ENCODE measurements at places on chromosomes 3 and 15.
A peak's percentile ranks its signal among the peaks of the same experiment; 100 is the strongest.

GRCh38 chr3:191260431-191261303 lies 61.6 kb downstream of the OSTN start:
- no peak for DNase-seq

DNA sequence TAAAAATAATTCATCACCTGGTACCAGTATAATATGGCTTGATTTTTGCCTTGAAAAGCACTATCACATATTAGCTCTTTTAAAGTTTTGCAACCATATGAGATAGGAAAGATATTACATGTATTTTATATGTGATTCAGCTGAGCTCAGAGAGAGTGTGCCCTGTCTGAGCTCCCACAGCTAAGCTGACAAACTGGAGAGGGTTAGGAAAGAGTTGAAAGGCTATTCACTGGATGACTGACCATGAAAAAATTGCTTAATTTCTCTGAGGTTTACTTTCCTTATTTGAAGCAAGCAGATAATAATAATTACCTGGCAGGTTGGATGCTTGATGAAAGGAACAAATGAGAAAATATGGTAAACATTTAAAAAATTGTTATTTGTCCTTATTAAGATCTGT lies 97.4 kb upstream of the CCDC80 start:
- no peak for DNase-seq

- no peak for DNase-seq
Measured at GRCh38 chr3:49901366-49902339, 2.0 kb downstream of the MST1R start.

GRCh38 chr3:178386880-178387279 lies 149.4 kb upstream of the KCNMB2 start:
- no peak for DNase-seq

DNA sequence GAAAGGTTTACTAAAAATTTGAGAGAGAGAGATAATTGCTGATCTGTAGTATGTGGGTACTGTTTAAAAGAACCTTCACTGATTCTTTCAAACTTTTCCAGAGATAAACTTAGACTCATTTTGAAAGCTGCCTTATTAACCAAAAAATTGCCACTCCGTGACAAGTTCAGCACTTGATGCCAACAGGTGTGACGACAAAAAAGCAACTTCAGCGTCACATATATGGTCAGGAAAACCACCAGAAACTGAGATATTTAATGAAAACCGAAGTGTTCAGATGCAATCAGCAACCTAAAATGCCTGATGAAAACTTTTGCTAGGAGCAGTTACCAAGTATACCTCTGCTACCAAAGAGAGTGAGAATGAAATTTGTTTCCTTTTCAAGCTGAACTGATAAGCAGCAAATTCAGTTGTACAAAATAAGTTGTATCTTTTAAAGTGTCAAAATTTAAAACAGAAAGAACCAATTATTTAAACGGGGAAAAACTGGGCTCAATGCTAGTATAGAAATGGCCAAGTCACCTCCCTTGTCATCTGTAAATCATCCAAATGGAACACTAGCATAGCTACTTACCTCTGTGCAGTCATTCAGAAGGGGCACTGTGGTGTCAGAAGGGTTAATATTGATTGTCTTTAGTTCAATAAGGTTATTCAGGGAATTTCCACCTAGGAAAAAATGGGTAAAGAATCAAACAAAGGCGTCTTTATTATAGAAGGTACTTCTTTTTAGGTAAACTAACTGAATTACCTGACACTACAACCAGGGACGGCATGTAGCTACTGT lies 91.5 kb upstream of the OCA2 start:
- DNase-seq: no peak

- DNase-seq: no peak
Measured at GRCh38 chr3:31252216-31253185, 280.2 kb upstream of the STT3B start.

GRCh38 chr3:139745831-139746230 lies 68.1 kb upstream of the NMNAT3 start:
- DNase-seq: no peak

GRCh38 chr15:90683371-90683770 lies 33.8 kb upstream of the BLM start:
- no peak for DNase-seq

- DNase-seq: peak; percentile 37
Measured at GRCh38 chr3:111859061-111859973, at the start of gene PHLDB2. PHLDB2 (plus strand) TSS chr3:111859265; CDS start chr3:111884078, 24,813 bp downstream.

- no peak for DNase-seq
Measured at GRCh38 chr15:45023659-45024225, 747 bp downstream of the SORD start.

- peak; percentile 52 for DNase-seq
Measured at GRCh38 chr3:13420831-13421765, 976 bp upstream of the NUP210 start.

GRCh38 chr15:74222240-74223119 lies 13.6 kb upstream of the CCDC33 start:
- no peak for DNase-seq

DNA sequence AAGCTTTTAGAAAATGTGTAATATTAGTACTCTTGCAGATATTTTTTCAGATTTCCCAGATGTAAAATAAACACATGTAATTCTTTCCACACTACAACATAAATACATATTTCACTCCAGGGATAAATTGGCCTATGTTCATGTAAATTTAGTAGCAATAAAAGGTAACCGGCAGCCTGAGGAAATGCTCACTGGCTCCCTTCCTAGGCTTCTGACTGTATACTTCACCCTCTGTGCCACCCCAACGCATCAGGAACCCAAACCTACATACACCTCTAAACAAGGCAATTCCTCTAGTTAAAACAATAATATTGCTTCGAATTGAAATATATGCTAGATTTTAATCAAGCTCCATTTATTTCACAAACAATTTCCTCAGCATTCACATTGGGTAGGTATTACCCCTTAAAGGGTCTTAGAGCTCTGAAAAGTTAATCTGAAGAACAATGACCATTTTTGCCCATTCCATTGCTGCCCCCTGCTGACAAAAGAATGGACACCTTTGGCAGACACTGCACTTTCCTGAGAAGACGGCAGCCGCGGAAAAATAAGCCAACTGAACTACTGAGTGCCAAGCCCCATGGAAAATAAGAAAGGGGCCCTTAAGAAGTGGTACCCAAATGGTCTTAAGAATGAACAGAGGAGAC lies 212.5 kb downstream of the OSBPL10 start:
- no peak for DNase-seq

GRCh38 chr3:174060431-174060830 lies 662.9 kb downstream of the NLGN1 start:
- DNase-seq: no peak

DNA sequence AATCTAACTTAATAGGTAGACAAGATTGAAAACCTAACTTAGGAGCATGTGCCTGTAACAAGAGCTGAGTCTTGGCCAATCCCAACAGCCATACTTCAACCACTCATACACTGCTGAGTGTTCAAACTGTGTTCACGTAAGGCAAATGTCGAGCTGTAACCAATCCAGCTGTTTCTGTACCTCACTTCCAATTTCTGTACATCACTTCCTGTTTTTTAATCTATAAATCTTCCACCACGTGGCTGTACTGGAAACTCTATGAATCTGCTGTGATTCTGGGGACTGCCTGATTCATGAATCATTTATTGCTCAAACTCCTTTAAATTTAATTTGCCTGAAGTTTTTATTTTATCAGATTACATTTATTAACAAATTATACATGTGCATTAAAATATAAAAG lies 44.6 kb upstream of the NEDD4 start:
- DNase-seq: no peak

DNA sequence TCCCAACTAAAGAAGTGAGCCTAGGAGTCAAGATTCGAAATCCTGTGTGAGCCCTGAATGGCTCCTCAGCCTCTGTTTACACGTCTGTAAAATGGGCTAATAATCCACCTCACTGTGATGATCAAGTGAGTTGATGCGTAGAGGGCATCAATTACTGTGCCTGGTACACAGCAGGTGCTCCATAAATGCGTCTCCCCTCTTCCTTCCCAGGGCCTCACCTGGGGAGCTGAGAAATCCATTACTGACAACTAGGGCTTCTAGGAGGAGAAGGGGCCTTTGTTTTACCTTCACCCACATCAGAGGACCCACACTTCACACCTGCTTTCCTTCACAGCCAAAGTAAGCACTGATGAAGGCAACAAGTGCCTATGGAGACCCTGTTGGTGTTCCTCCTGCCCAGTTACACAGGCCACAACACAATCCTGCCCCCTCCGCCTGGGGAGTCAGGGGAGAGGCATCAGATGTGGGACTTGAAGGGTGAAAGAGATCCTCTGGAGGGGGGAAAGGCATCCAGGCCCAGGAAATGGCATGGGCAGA lies 1.4 kb downstream of the CIB2 start:
- DNase-seq: no peak

- DNase-seq: no peak
Measured at GRCh38 chr3:136351905-136352304, 101.8 kb downstream of the PCCB start.

DNA sequence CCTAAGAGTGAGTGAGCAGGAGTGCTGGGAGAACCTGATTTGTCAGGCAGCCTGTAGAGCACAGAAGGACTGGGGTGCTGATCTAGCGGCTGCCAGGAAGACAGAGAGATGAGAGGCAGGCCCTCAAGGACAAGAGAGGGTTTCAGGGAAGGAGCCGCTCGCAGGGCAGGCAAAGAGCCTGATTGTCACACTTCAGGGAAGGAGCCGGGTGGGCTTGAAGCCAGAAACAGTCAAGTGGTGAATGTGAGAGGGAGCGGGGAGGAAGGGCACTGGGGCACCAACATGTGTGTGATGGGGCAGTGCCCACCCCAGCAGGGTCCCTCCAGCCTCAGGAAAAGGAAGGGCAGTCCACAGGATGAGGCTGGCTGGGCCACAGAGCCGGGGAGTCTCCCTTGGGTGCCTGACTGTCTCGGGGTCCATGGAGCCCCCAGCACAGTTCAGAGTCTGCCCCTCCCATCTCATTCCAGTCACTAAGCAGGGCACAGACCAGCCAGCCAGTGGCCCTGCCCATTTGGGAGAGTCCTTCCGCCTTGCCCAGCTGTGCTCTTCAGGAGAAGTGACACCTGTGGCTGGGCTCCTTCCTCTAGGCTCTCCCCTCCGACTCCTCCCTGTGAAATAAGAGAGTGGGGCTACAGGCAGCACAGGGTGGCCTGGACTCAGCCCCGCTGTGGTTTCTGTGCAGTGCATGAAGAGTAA lies 148.6 kb downstream of the RAB11A start:
- DNase-seq: no peak

- DNase-seq: no peak
Measured at GRCh38 chr3:110758208-110758607, 313.4 kb upstream of the NECTIN3 start.

GRCh38 chr3:194906970-194907629 lies 221.4 kb downstream of the FAM43A start:
- no peak for DNase-seq

- no peak for DNase-seq
Measured at GRCh38 chr3:10949197-10949596, 43.4 kb upstream of the SLC6A1 start.

DNA sequence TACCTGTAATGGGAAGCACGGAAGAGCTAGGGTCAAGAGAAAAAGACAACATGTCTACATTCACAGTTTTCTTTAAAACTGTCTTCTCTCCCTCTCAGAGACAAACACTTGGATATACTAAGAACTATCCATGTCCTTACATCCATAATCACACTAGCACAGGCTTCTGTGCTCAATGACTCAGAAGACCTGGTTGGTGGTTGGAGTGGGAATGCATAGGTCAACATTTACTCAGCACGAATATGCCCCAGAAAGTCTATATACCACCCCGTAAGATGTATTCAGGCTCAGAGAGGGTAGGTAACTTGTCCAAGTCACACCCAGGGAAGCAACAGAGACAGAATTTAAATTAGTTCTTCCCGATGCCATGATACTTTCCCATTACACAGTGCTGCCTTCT lies 891.1 kb downstream of the TUSC7 start:
- DNase-seq: no peak

DNA sequence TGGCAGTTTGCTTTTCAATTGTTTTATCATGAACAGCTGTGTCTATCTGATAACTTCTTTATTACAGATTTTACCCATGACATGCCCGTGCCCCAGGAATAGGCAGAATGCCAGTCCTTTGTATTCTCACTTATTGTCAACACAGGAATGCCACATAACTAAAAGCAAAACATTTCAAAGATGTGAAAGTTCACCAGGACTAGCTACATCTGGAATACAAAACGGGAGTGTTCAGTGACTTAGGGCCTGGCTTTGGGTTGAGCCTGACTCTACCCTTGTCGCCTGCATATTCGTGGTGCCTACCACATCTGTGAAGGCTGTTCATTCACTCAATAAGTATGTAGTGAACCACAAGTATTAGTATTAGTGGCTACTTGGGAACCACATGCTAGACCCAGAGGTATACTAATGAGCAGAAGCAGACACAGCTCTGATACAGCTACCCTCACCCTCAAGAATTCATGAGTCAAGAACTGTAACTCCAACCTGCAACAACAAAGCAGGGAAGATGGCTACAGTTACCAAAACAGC lies 2.9 kb downstream of the TNFSF10 start:
- DNase-seq: no peak

GRCh38 chr15:76161153-76162035 lies 101.6 kb downstream of the TMEM266 start:
- no peak for DNase-seq

DNA sequence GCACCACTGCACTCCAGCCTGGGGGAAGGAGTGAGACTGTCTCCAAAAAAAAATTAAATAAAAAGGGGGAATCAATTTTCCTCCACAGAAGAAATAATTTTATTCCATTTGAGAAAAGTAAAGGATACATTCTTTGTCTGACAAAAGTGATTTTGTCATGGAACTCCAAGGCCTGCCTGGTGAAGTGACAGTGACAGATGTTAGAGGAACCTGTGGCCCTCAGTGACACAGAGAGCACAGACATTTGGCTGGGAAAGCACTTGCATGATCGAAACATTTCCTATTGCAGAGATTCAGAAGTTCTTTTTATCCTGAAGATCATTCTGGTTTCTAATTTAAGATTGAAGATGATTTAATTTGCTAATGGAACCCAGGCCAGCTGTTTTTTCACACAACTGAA lies 5.9 kb downstream of the LYSMD4 start:
- DNase-seq: no peak

GRCh38 chr3:110246796-110247376 lies 824.7 kb upstream of the NECTIN3 start:
- no peak for DNase-seq

GRCh38 chr3:45872569-45872968 lies 13.8 kb upstream of the CCR9 start:
- no peak for DNase-seq

DNA sequence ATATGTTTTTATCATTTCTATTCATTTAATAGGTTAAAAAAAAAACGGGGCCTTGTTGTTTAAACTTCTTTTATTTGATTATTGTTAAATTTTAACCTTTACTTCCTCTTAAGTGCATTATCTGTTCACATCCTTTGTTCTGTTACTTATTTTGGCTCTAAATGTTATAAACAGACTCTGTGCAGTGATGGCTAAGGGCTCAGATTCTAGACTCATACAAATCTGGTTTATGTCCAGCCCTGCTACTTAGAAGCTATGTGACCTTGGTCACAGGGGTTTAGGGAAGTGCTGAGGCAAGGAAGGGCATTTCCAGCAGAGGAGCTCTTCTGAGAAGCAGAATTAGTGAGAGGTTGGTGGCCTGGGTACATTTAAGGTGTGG lies 55.3 kb upstream of the VILL start:
- no peak for DNase-seq

Data from GM12892 (cell line).